ENCODE measurements at places on chromosomes 2 and 18. TPM values are rescaled to one million over a fixed set of nuclear protein-coding genes. Genes with fewer than 3 reads are reported as not detected.

ITGA6 gene
- total RNA-seq: 6.5 TPM

RAPGEF4 gene
- total RNA-seq: 0.59 TPM

REG3A gene
- not detected for total RNA-seq

RAX gene
- not detected for total RNA-seq

AQP4 gene
- not detected for total RNA-seq

CXCR4 gene
- total RNA-seq: under 0.01 TPM

CD8B2 gene
- not detected for total RNA-seq

ALPP gene
- not detected for total RNA-seq

SLC35F6 gene
- 82.8 TPM for total RNA-seq

PPM1B gene
- total RNA-seq: 31.5 TPM

POTEI gene
- total RNA-seq: not detected

NXPH2 gene
- total RNA-seq: not detected

DHRS9 gene
- total RNA-seq: not detected

CD8B gene
- total RNA-seq: not detected

AFF3 gene
- total RNA-seq: 4.3 TPM

DHX57 gene
- total RNA-seq: 28.0 TPM

C2orf66 gene
- 0.36 TPM for total RNA-seq

ASXL3 gene
- total RNA-seq: not detected

TUBA3D gene
- not detected for total RNA-seq

ARHGAP25 gene
- total RNA-seq: 0.29 TPM

CCDC121 gene
- 1.1 TPM for total RNA-seq

REG3G gene
- not detected for total RNA-seq

NOL4 gene
- not detected for total RNA-seq

CFC1 gene
- not detected for total RNA-seq

RAB27B gene
- 99.0 TPM for total RNA-seq

SPC25 gene
- 1.1 TPM for total RNA-seq

CCDC85A gene
- total RNA-seq: 0.29 TPM

CFAP210 gene
- 0.36 TPM for total RNA-seq

CHST10 gene
- 11.8 TPM for total RNA-seq

NAT8 gene
- not detected for total RNA-seq

HOXD13 gene
- not detected for total RNA-seq

SLC40A1 gene
- total RNA-seq: 13.6 TPM

CRYGC gene
- not detected for total RNA-seq

EMX1 gene
- not detected for total RNA-seq

LYPD1 gene
- 5.9 TPM for total RNA-seq

MAP2 gene
- total RNA-seq: 2.2 TPM

LGALSL gene
- 3.6 TPM for total RNA-seq

APOB gene
- under 0.01 TPM for total RNA-seq

MC5R gene
- total RNA-seq: 0.36 TPM

SERPINB3 gene
- not detected for total RNA-seq

TRIM54 gene
- not detected for total RNA-seq

RELCH gene
- total RNA-seq: 34.0 TPM

WNT10A gene
- not detected for total RNA-seq

DOCK10 gene
- total RNA-seq: 38.3 TPM

C2orf80 gene
- not detected for total RNA-seq

PROKR1 gene
- not detected for total RNA-seq

CXCR1 gene
- not detected for total RNA-seq

MARCO gene
- not detected for total RNA-seq

EFEMP1 gene
- 1,564 TPM for total RNA-seq

C18orf32 gene
- total RNA-seq: 16.6 TPM

RUFY4 gene
- total RNA-seq: not detected

RFX8 gene
- total RNA-seq: 7.6 TPM

MYO7B gene
- total RNA-seq: under 0.01 TPM

DLGAP1 gene
- not detected for total RNA-seq

CRYBA2 gene
- not detected for total RNA-seq

ICOS gene
- total RNA-seq: not detected

DNAJC5G gene
- total RNA-seq: not detected
